Glutamatergic neuron (in vitro differentiated cells): ENCODE measurements at places on chromosomes 13 and 19. TPM values are rescaled to one million over a fixed set of nuclear protein-coding genes. Genes with fewer than 3 reads are reported as not detected.

GRCh38 chr19:2255982-2256685 lies at the start of gene JSRP1:
Gene JSRP1, minus strand, starts transcription at chr19:2256417. Its CDS starts 1,103 bp downstream, at chr19:2255314.
- H3K36me3 ChIP-seq, result no peaks in the 10 kb centered on the region
- peaks cover 1% of the 10 kb centered on the region for H3K4me1 ChIP-seq
- peak; percentile 18 for DNase-seq
- no peak within 1 kb of the TSS for H3K4me3 ChIP-seq
- no peak within 1 kb of the TSS for H3K27ac ChIP-seq
- H3K27me3 ChIP-seq, result peaks cover 5% of the 10 kb centered on the region

- no peaks in the 10 kb centered on the region for H3K36me3 ChIP-seq
- no peaks in the 10 kb centered on the region for H3K27me3 ChIP-seq
- no peak overlapping the region for H3K27ac ChIP-seq
- no peak for DNase-seq
Measured at GRCh38 chr13:75360170-75360569, 121.8 kb downstream of the TBC1D4 start.

DNA sequence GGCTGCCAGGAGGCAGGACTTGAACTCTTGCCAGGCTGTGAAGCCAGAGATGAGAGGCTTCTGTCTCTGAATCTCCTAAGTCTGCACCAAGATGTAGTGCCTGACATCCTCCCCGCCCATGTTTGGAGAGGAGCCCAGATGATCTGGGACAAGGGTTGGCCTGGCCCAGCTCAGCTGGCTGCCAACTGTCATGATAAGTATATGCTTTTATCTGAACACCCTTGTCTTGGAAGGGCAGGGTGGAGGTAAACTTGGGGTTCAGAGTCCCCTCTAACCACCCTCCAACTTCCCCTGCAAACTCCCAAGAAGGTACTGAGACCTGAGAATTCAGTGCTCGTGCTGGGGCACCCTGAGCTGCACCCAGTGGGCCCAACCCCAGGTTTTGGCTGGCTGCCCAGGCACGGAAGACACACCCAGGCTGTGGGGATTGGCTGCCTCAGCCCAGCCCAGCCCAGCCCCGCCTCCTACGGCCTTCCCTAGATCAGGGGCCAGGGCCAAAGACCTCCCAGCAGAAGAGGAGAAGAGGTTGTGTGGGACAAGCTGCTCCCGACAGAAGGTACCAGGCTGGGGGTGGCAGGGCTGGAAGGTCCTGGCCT lies at the start of gene CYP4F12:
CYP4F12 (plus strand) TSS at position 508 of the 596 bp plus-strand sequence. CDS start 443 bp downstream, outside the sequence.
- no peak within 1 kb of the TSS for H3K4me3 ChIP-seq
- H3K36me3 ChIP-seq, result peaks cover 9% of the 10 kb centered on the region
- peaks cover 10% of the 10 kb centered on the region for H3K27me3 ChIP-seq
- no peak within 1 kb of the TSS for H3K27ac ChIP-seq

- peaks cover 10% of the 10 kb centered on the region for H3K4me1 ChIP-seq
- H3K27me3 ChIP-seq, result peaks cover 2% of the 10 kb centered on the region
- H3K36me3 ChIP-seq, result no peaks in the 10 kb centered on the region
- H3K27ac ChIP-seq, result no peak overlapping the region
Measured at GRCh38 chr13:111632906-111633305, 312.5 kb downstream of the TEX29 start.

DNA sequence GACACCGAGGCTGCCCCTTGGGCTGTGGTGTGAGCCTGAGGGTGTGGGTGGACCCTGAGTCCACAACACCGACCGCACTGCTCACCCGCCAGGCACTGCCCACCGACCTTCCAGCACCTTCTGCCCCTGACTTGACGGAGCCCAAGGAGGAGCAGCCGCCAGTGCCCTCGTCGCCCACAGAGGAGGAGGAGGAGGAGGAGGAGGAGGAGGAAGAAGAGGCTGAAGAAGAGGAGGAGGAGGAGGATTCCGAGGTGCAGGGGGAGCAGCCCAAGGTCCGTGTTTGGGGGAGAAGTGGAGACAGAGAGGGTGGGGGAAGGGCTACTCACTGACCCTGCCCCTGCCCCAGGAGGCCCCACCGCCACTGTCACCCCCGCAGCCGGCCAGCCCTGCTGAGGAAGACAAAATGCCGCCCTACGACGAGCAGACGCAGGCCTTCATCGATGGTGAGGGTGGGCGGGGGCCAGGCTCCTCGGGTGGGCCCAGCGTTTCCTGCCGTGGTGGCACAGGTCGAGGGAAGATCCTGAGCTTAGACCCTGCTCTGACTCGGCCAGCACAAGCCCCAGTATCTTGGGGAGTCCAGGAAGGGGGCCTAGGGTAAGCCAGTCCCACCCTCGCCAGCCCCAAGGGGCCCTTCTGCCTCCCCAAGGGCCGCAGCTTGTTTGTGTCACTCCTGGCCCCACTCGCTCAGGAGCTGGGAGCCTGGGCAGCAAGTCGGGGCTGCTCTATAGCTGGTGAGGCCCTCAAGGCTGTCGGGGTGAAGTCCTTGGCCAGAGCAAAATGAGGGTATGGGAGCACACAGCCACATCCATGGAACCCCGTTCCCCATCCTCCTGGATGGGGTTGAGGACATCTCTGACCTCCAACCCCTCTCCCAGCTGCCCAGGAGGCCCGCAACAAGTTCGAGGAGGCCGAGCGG lies 12.2 kb downstream of the PRKCSH start:
- DNase-seq, result no peak
- H3K27ac ChIP-seq, result no peak overlapping the region
- H3K27me3 ChIP-seq, result peaks cover 5% of the 10 kb centered on the region
- peaks cover 11% of the 10 kb centered on the region for H3K4me1 ChIP-seq

GRCh38 chr19:8877854-8878705 lies 45.9 kb downstream of the MBD3L1 start:
- peaks cover 14% of the 10 kb centered on the region for H3K36me3 ChIP-seq
- H3K4me1 ChIP-seq, result no peaks in the 10 kb centered on the region
- no peak overlapping the region for H3K4me3 ChIP-seq
- no peak overlapping the region for H3K27ac ChIP-seq
- DNase-seq, result no peak
- H3K27me3 ChIP-seq, result peaks cover 4% of the 10 kb centered on the region

The MEIS3 gene
- 255 TPM for total RNA-seq

- DNase-seq, result peak; percentile 43
- H3K27ac ChIP-seq, result no peak within 1 kb of the TSS
- H3K4me1 ChIP-seq, result no peaks in the 10 kb centered on the region
- H3K36me3 ChIP-seq, result no peaks in the 10 kb centered on the region
- H3K27me3 ChIP-seq, result peaks cover 9% of the 10 kb centered on the region
Measured at GRCh38 chr13:77918391-77919245, at the start of gene EDNRB. Gene EDNRB, minus strand, starts transcription at chr13:77918831. Its CDS starts 258 bp downstream, at chr13:77918573.

GRCh38 chr13:109790942-109791605 lies 4.7 kb upstream of the IRS2 start:
- H3K27ac ChIP-seq, result peak overlapping the region; percentile 67
- H3K4me1 ChIP-seq, result peaks cover 10% of the 10 kb centered on the region
- DNase-seq, result no peak
- H3K36me3 ChIP-seq, result no peaks in the 10 kb centered on the region
- H3K4me3 ChIP-seq, result peak overlapping the region; percentile 47
- no peaks in the 10 kb centered on the region for H3K27me3 ChIP-seq

The GSX1 gene
- not detected for total RNA-seq

GRCh38 chr13:35704331-35704730 lies 227.8 kb upstream of the MAB21L1 start:
- H3K27ac ChIP-seq, result no peak overlapping the region
- H3K36me3 ChIP-seq, result peaks cover 7% of the 10 kb centered on the region
- DNase-seq, result no peak
- H3K4me1 ChIP-seq, result peaks cover 7% of the 10 kb centered on the region
- H3K27me3 ChIP-seq, result no peaks in the 10 kb centered on the region
- no peak overlapping the region for H3K4me3 ChIP-seq

The ARHGAP45 gene
- 1.7 TPM for total RNA-seq

The PTGIR gene
- total RNA-seq, result 0.27 TPM

GRCh38 chr19:46213156-46213555 lies 16.4 kb upstream of the IGFL1 start:
- H3K27me3 ChIP-seq, result no peaks in the 10 kb centered on the region
- no peaks in the 10 kb centered on the region for H3K36me3 ChIP-seq
- H3K27ac ChIP-seq, result no peak overlapping the region
- no peak for DNase-seq
- H3K4me1 ChIP-seq, result peaks cover 3% of the 10 kb centered on the region

- H3K27ac ChIP-seq, result no peak overlapping the region
- DNase-seq, result no peak
- H3K36me3 ChIP-seq, result no peaks in the 10 kb centered on the region
- no peak overlapping the region for H3K4me3 ChIP-seq
- H3K4me1 ChIP-seq, result peaks cover 3% of the 10 kb centered on the region
Measured at GRCh38 chr13:51328488-51328887, 11.0 kb upstream of the SERPINE3 start.

DNA sequence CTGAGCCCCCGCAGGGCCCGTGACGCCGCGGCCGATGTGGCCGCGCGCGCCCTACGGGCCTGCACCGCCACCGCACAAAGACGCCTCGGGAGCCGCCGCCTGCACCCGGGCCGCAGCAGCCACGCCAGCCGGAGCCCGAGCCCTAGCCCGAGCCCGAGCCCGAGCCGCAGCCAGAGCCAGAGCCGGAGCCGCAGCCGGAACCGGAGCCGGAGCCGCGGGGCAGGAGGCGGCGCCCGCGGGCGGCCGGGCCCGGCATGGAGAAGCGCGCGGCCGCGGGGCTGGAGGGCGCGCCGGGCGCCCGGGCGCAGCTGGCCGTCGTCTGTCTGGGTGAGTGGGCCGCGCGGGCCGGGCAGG lies 379 bp downstream of the LRP3 start:
- DNase-seq, result no peak
- no peak overlapping the region for H3K27ac ChIP-seq
- H3K36me3 ChIP-seq, result no peaks in the 10 kb centered on the region

- no peak overlapping the region for H3K27ac ChIP-seq
- peaks cover 1% of the 10 kb centered on the region for H3K4me1 ChIP-seq
- no peaks in the 10 kb centered on the region for H3K36me3 ChIP-seq
- H3K27me3 ChIP-seq, result peaks cover 10% of the 10 kb centered on the region
- no peak overlapping the region for H3K4me3 ChIP-seq
- DNase-seq, result no peak
Measured at GRCh38 chr19:35766571-35767104, 8.7 kb downstream of the PROSER3 start.

DNA sequence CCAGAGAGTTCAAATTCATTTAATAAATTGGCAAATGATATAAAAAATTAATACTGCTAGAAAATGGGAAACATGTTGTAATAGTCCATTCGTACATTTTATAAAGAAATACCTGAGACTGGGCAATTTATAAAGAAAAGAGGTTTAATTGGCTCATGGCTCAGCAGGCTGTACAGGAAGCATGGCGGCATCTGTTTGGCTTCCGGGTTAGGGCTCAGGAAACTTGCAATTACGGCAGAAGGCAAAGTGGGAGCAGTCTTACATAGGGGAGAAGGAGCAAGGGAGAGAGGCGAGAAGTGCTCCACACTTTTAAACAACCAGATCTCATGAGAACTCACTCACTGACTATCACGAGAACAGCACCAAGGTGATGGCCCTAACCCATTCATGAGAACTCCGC lies 512.0 kb downstream of the DACH1 start:
- H3K27ac ChIP-seq, result no peak overlapping the region
- H3K4me1 ChIP-seq, result peaks cover 7% of the 10 kb centered on the region
- H3K27me3 ChIP-seq, result peaks cover 1% of the 10 kb centered on the region
- no peaks in the 10 kb centered on the region for H3K36me3 ChIP-seq

DNA sequence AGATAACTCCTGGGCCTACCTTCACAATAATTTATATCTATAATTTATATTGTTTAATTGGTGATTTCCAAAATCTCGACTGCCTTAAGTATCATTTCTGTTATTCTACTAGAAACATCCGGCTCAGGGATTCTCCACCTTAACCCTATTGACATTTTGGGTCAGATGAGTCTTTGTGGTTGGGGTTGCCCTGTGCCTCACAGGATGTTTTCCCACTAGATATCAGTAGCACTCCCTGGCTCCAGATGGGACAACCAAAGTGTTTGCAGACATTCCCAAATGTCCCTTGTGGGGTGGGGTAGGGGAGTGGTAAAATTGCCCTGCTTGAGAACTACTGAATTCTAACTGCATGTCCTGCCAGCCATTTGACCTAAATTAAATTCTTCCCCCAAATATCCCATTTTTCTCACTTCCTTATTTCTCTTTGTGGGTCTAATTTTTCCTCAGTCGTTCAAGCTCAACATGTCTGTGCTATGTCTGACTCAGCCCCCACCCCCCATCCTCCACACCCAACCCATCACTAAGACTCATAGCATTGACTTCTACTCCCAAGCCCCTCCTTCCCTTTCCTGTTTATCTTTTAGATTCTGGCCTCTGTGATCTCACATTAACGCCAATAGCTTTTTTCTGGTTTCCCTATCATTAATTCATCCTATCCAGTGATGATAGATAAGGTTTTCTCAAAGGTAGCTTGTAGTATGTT lies 545.1 kb downstream of the EFNB2 start:
- peaks cover 12% of the 10 kb centered on the region for H3K4me1 ChIP-seq
- no peak for DNase-seq
- no peaks in the 10 kb centered on the region for H3K36me3 ChIP-seq
- H3K27me3 ChIP-seq, result peaks cover 2% of the 10 kb centered on the region

GRCh38 chr13:98675066-98675465 lies 77.4 kb downstream of the SLC15A1 start:
- H3K4me1 ChIP-seq, result peaks cover 1% of the 10 kb centered on the region
- DNase-seq, result no peak
- H3K27ac ChIP-seq, result no peak overlapping the region
- H3K27me3 ChIP-seq, result peaks cover 3% of the 10 kb centered on the region

GRCh38 chr13:61142506-61142905 lies 273.1 kb downstream of the PCDH20 start:
- peaks cover 1% of the 10 kb centered on the region for H3K27me3 ChIP-seq
- peaks cover 5% of the 10 kb centered on the region for H3K36me3 ChIP-seq
- DNase-seq, result no peak
- H3K4me1 ChIP-seq, result peaks cover 8% of the 10 kb centered on the region

DNA sequence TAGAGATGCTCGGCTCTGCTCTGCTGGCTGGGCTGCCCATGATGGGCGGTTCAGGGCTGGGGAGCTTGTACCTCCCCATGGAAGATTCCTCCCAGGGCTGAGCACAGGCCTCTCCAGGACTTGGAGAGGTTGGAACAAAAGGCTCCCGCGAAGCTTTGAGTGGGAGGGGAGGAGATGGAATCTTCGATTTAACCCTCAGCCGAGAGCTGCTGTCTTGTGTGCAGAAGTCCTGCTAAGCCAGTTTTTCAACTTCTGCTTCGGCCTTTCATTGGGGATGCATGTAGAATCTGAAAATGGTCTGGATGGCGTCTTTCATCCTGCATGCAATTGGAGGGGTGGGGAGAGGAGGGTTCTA lies 163.3 kb downstream of the KDM4B start:
- DNase-seq, result no peak
- no peak overlapping the region for H3K4me3 ChIP-seq
- H3K4me1 ChIP-seq, result peaks cover 16% of the 10 kb centered on the region
- peak overlapping the region; percentile 70 for H3K27ac ChIP-seq

DNA sequence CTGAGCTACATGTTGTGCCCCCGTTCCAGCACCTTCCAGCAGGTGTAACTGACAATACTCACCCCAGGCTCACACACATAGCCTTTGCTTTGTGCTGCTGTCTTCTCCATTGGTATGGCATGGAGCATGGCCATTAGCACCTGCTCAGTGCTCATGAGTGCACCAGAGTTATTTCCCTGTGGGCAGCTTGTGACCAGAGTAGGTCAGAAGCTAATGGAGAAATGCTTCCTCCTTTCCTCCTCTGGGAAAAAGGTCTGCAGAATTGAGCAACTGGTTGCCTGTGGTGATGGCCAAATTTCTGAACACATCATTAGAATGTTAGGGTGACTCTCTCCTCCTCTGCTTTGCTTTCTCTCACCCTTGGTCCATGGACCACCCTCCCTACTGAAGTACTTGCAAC lies 344.5 kb upstream of the TMTC4 start:
- no peak overlapping the region for H3K4me3 ChIP-seq
- no peaks in the 10 kb centered on the region for H3K36me3 ChIP-seq
- no peaks in the 10 kb centered on the region for H3K4me1 ChIP-seq
- H3K27ac ChIP-seq, result no peak overlapping the region
- DNase-seq, result no peak

GRCh38 chr13:23600100-23600499 lies 29.9 kb downstream of the TNFRSF19 start:
- H3K36me3 ChIP-seq, result peaks cover 38% of the 10 kb centered on the region
- H3K4me3 ChIP-seq, result no peak overlapping the region
- peaks cover 5% of the 10 kb centered on the region for H3K27me3 ChIP-seq
- H3K4me1 ChIP-seq, result peaks cover 9% of the 10 kb centered on the region
- H3K27ac ChIP-seq, result no peak overlapping the region
- no peak for DNase-seq
